Uterus (tissue), 4 donors: ENCODE measurements at places on chromosomes 7 and 10. TPM values are rescaled to one million over a fixed set of nuclear protein-coding genes. Genes with fewer than 3 reads are reported as not detected.

The COPG2 gene
- total RNA-seq: 16.8 TPM

The CTAGE8 gene
- total RNA-seq: not detected

The PLAC9 gene
- total RNA-seq: 27.7 TPM

The PRKRIP1 gene
- total RNA-seq: 29.4 TPM

The ZNF33B gene
- total RNA-seq: 5.3 TPM

The FAM237B gene
- not detected for total RNA-seq

The SEMA3C gene
- total RNA-seq: 34.8 TPM

DNA sequence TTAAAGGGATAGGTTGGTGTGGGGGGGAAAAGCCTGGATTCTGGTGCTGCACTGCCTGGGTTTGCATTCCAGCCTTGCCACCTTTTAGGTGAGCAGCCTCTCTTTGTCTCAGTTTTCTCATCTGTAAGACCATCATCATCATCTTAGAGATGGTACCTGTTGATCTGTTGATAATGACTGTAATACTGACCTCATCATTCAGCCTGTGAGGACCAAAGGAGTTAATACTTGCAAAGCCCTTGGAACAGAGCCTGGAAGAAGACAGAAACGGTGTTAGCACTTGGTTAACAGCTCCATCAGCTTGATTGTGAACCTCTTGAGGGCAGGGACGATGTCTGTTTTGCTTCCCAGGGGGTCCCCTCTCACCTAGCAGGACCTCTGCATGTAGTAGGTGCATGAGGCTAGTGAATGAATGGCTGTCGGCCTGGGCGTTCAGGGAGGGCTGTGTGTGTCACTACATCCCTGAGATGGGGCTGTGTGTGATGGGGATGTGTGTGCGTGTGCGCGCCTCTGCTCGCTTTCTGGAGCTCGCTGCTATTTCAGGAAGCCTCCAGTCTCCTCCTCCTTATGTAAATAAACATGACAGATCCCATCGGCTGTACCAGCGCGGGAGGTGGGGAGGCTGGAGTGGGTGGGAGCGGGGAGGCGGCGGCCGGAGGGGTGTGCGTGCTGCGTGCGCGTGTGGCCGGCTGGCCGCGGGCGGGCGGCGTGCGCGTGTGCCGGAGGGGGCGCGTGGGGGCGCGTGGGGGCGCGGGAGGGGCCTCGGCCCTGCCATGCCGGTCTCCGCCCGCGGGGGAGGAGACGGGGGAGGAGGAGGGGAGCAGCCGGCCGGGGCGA, 61.2 kb downstream of the NEURL1 start:
- peak; percentile 74 for DNase-seq
- H3K27me3 ChIP-seq: no peaks in the 10 kb centered on the region
- no peaks in the 10 kb centered on the region for H3K36me3 ChIP-seq
- peak overlapping the region; percentile 80 for H3K27ac ChIP-seq

DNA sequence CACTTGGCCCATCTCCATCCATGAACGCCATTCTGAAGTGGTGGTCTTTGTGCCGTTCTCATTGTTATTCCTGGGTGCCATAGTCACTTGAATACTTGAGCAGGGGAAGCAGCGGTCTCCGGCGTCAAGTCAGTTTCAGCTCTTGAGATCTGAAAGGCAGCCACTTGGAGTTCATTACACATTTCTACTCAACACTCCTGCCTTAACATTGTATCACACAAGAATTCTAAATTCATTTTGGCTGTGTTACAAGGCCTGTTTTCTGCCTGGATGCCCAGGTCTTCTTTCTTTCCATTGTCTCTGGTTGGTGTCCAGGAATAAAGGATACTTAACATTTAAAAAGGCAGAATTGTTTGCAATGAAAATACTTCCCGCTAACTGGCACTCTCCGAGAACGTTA, 69.0 kb upstream of the RAB11FIP2 start:
- peak overlapping the region; percentile 60 for H3K27ac ChIP-seq
- no peak overlapping the region for H3K4me3 ChIP-seq
- no peak for DNase-seq
- no peaks in the 10 kb centered on the region for H3K4me1 ChIP-seq
- H3K27me3 ChIP-seq: no peaks in the 10 kb centered on the region

DNA sequence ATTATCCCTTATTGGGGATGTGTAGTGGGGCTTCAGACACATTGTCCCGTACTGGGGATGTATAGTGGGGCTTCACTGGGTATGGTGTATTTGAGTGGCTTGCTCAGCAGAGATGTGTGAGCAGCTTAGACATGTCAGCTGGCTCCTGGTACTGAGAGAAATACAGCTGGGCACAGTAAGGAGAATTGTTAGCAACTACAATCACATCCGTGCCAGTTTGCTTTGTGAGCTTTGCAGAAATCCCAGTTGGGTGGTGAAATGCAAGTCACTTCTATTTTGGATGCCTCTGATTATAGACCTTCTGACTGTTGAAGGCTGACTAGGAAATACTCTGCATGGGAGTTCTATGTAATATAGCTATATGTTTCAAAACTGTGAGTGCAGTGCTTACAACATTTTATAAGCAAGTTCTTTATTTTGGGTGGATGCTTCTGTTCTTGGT, 10.8 kb downstream of the CCNY start:
- DNase-seq: no peak
- H3K36me3 ChIP-seq: no peaks in the 10 kb centered on the region
- H3K4me3 ChIP-seq: no peak overlapping the region
- no peak overlapping the region for H3K27ac ChIP-seq
- H3K27me3 ChIP-seq: no peaks in the 10 kb centered on the region

DNA sequence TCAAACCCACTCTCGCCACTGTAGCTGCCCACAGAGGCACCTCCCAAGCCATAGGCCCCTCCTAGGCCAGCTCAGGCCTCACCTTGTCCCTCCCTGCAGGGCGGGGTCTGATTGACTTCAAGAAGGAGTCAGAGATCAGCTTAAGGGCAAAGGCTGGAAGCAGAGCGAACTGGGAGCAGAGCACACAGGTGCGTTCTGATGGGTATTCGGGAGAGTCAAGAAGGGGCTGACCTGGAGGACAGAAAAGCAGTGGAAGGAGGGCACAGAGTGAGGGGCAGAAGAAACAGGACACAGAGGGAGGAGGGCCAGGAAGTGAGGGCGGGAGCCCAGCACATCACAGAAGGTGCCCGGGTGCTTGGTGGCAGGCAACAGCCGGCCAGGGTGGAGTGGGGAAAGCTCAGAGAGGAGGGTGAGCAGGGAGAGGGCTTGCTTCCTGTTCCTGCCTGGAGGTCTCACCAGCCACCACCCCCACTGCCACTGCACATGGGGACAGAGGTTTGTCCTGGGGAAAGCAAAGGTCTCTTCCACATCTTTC, at the start of gene AOC1:
TSS of gene AOC1 (plus strand) at position 147 of the 535 bp plus-strand sequence. CDS start 3,954 bp downstream, outside the sequence.
- no peak for DNase-seq
- no peak within 1 kb of the TSS for H3K4me3 ChIP-seq
- no peaks in the 10 kb centered on the region for H3K27me3 ChIP-seq
- no peaks in the 10 kb centered on the region for H3K36me3 ChIP-seq
- H3K4me1 ChIP-seq: no peaks in the 10 kb centered on the region

- peak; percentile 69 for DNase-seq
- H3K27me3 ChIP-seq: no peaks in the 10 kb centered on the region
- H3K4me3 ChIP-seq: no peak overlapping the region
- H3K4me1 ChIP-seq: no peaks in the 10 kb centered on the region
Measured at GRCh38 chr7:104923010-104923421, 91.0 kb upstream of the KMT2E start.

GRCh38 chr7:69067397-69067796, 530.9 kb upstream of the AUTS2 start:
- H3K4me1 ChIP-seq: no peaks in the 10 kb centered on the region
- no peak overlapping the region for H3K27ac ChIP-seq
- H3K27me3 ChIP-seq: no peaks in the 10 kb centered on the region
- no peak for DNase-seq
- no peaks in the 10 kb centered on the region for H3K36me3 ChIP-seq

GRCh38 chr10:34474555-34475273, 340.4 kb downstream of the PARD3 start:
- no peak for DNase-seq
- H3K4me3 ChIP-seq: no peak overlapping the region
- H3K27ac ChIP-seq: no peak overlapping the region
- H3K36me3 ChIP-seq: no peaks in the 10 kb centered on the region

- H3K27ac ChIP-seq: peak within 1 kb of the TSS; percentile 91
- H3K4me3 ChIP-seq: peak within 1 kb of the TSS; percentile 64
- no peaks in the 10 kb centered on the region for H3K4me1 ChIP-seq
- peak; percentile 66 for DNase-seq
Measured at GRCh38 chr7:149497467-149498261, at the start of gene ZNF746. Gene ZNF746, minus strand, starts transcription at chr7:149497809. Its CDS starts 273 bp downstream, at chr7:149497536.
